ENCODE measurements at places on chromosomes 1 and 21.

GRCh38 chr1:40199126-40199525, 37.9 kb downstream of the RLF start:
- DNase-seq: no peak

DNA sequence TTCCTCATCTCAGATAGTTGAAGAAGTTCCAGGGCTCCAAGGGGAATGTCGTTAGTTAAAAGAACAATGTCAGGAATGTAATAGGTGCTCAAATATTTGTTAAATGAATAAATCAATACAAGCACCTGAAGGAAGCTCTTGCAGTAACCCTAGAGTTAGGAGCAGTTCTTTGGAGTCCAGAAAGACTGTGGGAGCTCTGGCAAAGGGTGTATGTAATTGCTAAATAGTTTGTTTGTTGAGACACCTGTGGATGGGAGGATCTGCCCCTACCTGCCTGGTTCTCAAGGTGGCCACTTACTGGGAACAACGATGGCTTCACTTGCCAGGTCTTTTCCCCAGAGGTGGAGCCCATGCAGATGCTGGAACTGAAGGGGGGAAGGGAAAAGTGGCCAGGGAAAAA, 27.5 kb upstream of the JUN start:
- DNase-seq: no peak

- DNase-seq: no peak
Observed at GRCh38 chr1:185734929-185735700, 924 bp downstream of the HMCN1 start.

DNA sequence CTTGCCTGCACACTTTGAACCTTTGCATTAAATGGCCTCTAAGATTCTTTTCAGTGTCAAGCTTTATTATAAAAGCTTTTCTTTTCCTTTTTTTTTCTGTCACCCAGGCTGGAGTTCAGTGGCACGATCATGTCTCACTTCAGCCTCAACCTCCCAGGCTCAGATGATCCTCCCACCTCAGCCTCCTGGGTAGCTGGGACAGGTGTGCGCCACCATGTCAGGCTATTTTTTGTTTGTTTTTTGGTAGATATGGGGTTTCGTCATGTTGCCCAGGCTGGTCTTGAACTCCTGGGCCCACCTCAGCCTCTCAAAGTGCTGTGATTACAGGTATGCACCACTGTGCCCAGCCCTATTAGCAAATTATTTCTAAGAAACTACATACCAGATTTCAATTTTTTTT, 52.9 kb downstream of the GADD45A start:
- DNase-seq: no peak

All from Ammon's horn (tissue), 1 donor.